ENCODE measurements at places on chromosomes 4 and X. TPM values are rescaled to one million over a fixed set of nuclear protein-coding genes. Genes with fewer than 3 reads are reported as not detected.

- no peak for DNase-seq
These were observed 1.7 kb upstream of the SLC6A8 start for GRCh38 chrX:153685751-153686696.

The NKX3-2 gene
- not detected for polyA plus RNA-seq

- DNase-seq = no peak
These were observed 15.7 kb downstream of the SMIM43 start for GRCh38 chr4:121749225-121749624.

The PRDM5 gene
- 15.4 TPM for polyA plus RNA-seq

The CXCL6 gene
- not detected for polyA plus RNA-seq

GRCh38 chr4:41022116-41022515 lies 192.2 kb downstream of the APBB2 start:
- DNase-seq = no peak

The VCX3A gene
- polyA plus RNA-seq = not detected

The ATP1B4 gene
- not detected for polyA plus RNA-seq

GRCh38 chr4:169847171-169847570 lies 89.4 kb upstream of the HPF1 start:
- no peak for DNase-seq

The THOC2 gene
- polyA plus RNA-seq = 137 TPM

- DNase-seq = no peak
These were observed 791 bp downstream of the GUCY1B1 start for GRCh38 chr4:155759372-155760252.

The TMEM156 gene
- polyA plus RNA-seq = 4.8 TPM

- DNase-seq = no peak
These were observed 287.0 kb upstream of the RASGEF1B start for GRCh38 chr4:81758574-81759264.

- DNase-seq = no peak
These were observed 178.4 kb downstream of the MGST2 start for GRCh38 chr4:139844057-139844456.

The ADAMTS3 gene
- 12.0 TPM for polyA plus RNA-seq

The CDKL2 gene
- polyA plus RNA-seq = 14.6 TPM

The RAB40A gene
- polyA plus RNA-seq = 3.0 TPM

GRCh38 chr4:26726655-26727387 lies 133.8 kb upstream of the STIM2 start:
- DNase-seq = no peak

The DUSP21 gene
- polyA plus RNA-seq = not detected

GRCh38 chr4:66000510-66001117 lies 330.3 kb upstream of the EPHA5 start:
- no peak for DNase-seq

The AASDH gene
- polyA plus RNA-seq = 30.9 TPM

DNA sequence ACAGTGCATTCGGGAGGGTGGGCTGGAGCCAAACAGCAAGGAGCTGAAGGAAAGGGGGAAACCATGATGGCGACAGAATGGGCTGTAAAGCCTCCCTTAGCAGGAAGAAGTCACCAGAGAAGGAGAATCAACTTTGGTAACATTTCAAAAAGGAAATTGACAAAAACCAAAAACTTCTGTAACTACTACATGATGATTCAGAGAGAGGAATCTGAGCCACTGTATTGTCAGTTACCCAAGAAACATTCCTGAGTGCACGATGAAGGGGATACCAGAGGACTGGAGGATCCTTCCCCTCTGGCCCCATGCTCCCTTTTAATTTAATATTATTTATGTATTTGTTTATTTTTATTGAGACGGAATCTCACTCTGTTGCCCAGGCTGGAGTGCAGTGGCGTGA lies 26.3 kb downstream of the PDHA1 start:
- DNase-seq = no peak

DNA sequence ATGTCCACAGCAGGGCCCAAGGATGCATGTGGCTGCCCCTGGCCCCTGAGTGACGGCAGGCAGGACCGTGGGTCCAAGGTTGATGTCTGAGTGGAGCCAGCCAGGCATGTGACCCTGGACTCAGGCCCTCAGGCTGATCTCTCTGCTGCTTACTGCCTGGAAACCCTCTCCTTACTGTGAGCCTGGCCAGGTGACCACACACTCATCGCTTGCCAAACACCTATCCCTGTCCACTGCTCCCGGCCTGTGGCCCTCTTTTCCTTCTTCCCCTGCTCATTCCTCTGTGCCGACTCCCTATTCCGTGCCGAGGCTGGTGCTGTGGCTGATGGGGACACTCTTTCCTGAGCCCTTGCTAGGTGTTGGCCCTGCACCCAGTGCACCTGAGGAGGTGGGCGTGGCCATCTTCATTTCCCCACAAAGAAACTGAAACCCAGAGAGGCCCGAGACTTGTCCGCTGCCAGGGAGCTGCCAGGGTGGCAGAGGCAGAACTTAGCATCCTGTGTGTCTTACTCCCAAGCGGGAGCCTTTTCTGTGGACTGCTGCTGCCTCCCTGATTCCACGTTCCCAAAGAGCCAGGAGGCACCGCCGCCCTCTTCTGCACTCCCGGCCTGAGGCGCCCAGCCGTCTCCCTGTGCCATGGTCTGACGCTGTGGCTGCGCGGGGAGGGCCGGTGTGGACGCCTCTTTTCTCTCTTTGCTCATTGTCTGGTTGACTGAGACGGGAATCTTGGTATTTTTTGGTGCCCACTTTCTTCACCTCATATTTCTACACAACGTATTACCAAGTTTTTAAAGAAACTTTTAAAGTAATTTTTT lies 11.2 kb upstream of the RNF4 start:
- DNase-seq = no peak

GRCh38 chrX:964831-965416 lies 247.5 kb downstream of the CRLF2 start:
- no peak for DNase-seq

- DNase-seq = no peak
These were observed 17.6 kb upstream of the WFS1 start for GRCh38 chr4:6252051-6252450.

DNA sequence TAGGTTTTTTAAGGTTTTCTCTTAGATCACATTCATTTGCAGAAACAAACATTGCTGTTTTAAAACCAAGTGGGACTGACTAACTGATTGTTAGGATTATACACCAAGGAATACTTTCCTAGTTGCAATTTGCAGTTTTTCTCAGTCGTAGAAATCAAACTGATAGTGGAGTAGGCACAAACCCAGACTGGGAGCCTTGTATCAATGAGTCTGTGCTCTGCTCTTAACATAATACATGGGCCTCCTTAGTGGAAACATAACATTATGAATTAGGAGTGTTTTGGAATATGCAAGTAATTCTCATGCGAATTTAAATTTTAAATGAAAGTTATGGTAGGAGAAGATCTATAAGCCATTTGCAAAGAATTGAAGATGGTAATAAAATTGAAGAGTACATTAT lies 223.5 kb downstream of the CLCN4 start:
- no peak for DNase-seq

The RADX gene
- 5.8 TPM for polyA plus RNA-seq

- DNase-seq = no peak
These were observed at the start of gene PRDM8 for GRCh38 chr4:80196922-80197573. Gene PRDM8 (plus strand): TSS chr4:80197503. CDS start chr4:80200081, 2,578 bp downstream.

The COX18 gene
- polyA plus RNA-seq = 17.7 TPM

DNA sequence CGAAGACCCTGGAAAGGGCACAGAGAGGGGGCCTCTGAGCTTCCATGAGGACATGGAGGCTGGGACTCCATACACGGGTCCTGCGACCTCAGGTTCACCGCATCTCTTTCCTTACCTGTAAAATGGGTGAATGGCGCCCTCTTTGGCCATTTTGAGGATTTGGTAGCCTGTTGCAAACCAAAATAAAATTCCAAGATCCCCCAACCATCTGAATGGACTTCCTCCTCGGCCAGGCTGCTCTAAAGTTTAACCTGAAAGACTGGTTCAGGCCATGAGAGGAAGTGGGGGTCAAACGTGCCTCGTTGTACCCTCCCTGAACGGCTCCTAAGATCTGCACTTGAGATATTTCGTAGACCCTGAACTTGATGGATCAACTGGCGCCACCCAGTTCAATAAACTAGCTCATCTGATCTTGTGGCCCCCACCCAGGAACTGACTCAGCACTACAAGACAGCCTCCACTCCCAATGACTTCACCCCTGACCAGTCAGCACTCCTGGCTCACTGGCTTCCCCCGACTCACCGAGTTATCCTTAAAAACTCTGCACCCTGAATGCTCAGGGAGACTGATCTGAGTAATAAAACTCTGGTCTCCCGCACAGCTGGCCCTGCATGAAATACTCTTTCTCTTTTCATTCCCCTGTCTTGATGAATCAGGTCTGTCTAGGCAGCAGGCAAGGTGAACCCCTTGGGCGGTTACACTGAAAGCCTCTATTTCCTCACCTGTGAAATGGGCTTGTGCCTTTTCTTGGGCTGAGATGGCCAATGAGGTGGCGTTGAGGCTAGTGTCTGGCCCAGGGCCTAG lies 32.9 kb upstream of the GPR78 start:
- DNase-seq = no peak

- DNase-seq = no peak
These were observed 48.3 kb downstream of the MED28 start for GRCh38 chr4:17662694-17663093.

DNA sequence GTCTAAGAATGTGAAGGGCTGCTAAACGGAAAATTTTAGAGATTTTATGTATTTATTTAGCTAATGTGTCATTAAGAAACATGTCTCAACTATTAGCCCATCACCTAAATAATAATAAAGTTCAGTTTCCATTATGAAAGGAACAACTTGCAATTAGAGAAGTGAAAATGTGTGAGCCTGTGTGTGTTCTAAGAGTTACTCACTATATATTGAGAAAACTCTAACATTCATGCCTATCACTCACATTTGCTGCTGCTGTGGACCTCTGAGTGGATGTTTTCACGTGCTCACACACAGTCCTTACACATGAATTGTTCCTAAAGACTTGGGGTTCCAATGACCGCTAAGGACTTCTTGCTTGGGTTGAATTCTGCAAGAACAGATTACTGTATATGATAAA lies 364.0 kb downstream of the TMA16 start:
- no peak for DNase-seq

- no peak for DNase-seq
These were observed 230.1 kb upstream of the FAT1 start for GRCh38 chr4:186953599-186954260.
